ENCODE measurements at places on chromosomes 12 and 14.

- no peak for DNase-seq
These were observed 11.8 kb upstream of the KRT7 start for GRCh38 chr12:52221070-52221781.

GRCh38 chr12:127819056-127819455 lies 447.9 kb upstream of the TMEM132C start:
- no peak for DNase-seq

DNA sequence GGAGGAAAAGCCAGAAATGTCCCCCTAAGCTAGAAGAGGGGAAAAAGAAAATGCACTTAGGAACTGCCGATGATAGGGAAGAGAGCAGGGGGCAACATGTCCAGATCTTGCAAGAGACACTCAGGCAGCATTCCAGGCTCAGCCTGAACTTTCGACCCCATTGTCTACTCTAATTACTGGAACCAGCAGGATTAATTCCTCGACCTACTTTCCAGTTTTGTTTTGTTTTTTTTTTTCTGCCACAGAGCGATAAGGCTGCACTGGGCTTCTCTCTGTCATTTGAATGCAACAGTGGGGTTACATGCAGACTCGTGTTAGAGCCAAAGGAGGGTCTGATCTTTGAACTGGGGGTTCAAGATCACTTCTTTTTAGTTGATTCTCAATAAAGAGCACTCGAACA lies 68.7 kb upstream of the MED13L start:
- no peak for DNase-seq

DNA sequence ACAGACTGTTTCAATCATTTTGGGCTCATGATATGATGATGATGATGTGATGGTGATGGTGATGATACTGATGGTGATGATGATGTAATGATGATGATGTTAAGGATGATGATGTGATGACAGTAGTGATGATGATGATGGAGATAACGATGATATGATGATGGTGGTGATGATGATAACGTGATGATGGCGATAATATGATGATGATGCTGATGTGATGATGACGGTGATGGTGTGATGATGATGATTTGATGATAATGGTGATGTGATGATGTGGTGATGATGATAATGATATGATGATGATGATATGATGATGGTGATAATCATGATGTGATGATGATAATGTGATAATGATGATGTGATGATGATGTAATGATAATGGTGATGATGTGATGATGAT lies 612.6 kb downstream of the AACS start:
- DNase-seq = no peak

DNA sequence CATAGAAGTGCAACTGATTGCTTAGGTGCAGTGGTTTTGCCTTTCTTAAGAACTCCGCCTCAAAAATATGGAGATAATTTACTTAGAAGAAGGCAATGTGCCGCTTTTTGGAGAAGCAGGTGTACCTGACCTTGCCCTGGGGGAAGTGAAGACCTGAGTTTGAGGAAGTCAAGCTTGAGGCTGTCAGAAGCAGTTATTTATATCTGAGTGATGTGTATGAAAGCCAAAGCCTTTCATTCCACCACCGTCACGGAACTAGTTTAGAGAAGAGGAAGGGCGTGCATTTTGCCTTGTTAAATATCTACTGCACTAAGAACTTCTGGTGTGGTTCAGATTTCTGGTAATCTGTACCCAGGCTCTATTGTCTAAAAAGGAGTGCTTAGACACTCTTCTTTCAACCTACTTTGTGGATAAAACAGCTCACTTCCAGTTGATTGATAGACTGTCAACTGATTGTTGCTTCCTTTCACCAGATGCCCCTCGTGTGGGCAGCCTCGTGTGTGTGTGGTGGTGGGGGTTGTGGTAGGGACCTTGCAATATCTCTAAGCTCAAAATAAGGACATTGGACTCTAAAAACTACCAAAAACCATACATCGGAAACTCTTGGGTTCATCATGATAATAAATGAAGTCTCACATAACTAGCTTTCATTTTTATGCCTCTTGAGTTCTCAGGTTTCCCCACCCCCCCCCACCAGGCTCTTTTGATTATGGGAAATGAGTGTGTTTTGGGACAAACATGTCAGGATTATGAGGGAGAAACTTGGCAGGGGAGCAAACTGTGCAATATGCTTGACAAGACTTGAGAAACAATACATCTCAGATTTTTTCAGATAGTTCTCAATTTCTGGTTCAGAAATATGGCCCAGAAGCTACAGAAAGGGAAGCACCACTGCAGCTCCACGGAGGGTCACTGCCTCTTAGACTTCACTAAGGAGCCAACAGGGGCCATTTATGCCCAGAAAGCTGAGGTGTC lies 78.6 kb downstream of the ARF6 start:
- no peak for DNase-seq

- DNase-seq = no peak
These were observed 8.7 kb upstream of the ADCK1 start for GRCh38 chr14:77791225-77791600.

- DNase-seq = no peak
These were observed 96.2 kb downstream of the MON2 start for GRCh38 chr12:62562846-62563245.

DNA sequence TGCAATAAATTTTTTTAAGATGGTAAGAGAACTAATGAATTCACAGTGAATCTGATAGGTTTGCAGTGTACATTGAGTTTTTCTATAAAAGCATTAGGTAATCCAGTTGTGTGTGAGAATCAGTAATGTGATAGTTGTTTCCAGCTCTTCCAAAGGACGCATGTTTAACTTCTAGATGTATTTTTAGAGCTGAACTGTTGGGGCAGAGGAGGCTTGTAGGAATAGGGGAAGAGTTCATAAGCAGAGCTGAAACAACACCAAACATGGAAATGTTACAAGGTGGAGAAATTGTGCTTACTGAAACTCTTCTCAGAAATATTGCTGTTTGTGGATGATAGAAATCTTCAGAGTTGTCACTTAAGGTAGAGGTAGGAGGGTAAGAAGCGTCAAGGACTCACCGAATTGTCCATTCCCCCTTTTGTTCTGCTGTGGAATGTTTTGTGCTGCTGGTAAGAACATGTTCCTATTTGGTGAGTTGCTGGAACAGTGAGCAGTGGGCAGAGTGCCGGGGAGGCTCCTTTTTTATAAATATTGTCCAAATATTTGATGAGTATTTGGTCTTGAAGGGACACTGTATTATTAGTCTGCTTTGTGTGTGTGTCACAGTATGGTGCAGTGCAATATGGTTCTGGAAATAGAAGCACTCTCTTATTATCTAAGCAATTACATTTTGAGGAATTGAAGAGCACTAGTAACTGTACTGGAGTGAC lies 76.7 kb downstream of the ANO6 start:
- DNase-seq = peak; percentile 40

DNA sequence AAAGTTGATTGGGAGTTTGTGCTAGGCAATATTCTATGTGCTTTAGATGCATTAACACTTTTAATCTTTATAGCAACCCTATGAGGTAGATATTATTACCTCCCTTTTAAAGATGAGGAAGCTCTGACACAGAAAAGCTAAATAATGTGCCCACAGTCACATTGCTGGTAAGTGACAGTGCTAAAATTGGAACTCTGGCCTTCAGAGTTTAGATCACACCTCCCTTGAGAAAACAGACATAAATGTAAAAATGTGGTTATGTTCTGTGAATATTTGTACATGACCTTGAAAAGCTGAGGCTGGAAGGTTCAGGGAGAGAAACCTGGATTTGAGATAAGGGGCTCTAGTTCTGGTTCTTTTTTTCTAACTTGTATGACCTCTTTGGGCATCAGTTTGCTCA lies 1.9 kb downstream of the ABHD4 start:
- no peak for DNase-seq

- no peak for DNase-seq
These were observed at the start of gene OR4Q3 for GRCh38 chr14:19743256-19743655. OR4Q3 (plus strand) TSS chr14:19743571.

DNA sequence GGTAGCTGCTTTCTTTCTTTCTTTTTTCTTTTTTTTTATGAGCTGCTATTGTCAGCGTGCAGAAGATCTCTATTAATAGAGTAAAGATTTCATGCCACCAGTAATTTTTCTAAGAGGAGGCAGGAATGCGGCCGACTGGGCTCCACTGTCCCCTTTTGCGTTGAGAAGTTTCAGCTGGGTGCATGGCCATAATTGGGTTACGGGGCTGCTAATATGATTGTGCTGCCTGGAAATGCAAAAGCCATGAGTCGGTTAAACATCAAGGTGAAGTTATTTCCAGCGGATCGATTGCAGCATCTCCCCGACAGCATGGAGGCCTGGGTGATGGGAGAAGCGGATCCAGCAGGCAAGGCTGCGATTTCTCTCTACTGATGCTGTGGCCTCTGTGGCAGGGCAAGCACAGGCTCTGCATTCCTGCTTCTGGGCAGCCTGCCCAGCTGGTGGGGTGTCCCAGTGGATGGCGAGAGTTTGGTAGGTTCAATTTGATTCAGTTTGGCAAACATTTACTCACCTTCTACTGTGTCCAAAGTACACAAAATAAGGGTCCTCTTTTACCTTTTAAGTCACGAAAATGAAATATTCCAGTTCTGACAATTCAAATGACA lies 54.4 kb upstream of the PRMT8 start:
- DNase-seq = no peak

GRCh38 chr12:27345376-27345775 lies 12.7 kb downstream of the BMAL2 start:
- DNase-seq = no peak
